ENCODE measurements at places on chromosomes 13 and 19. TPM values are rescaled to one million over a fixed set of nuclear protein-coding genes. Genes with fewer than 3 reads are reported as not detected.

The AP1M2 gene
- total RNA-seq: not detected

The C5AR1 gene
- total RNA-seq: not detected

The OR7A5 gene
- not detected for total RNA-seq

The SUPT20H gene
- total RNA-seq: 70.7 TPM

The ETV2 gene
- 0.95 TPM for total RNA-seq

The PRDX2 gene
- 255 TPM for total RNA-seq

The SPRED3 gene
- total RNA-seq: 15.7 TPM

The EFNA2 gene
- 1.1 TPM for total RNA-seq

The SIGLEC8 gene
- total RNA-seq: not detected

The RFXAP gene
- 9.0 TPM for total RNA-seq

The PINLYP gene
- total RNA-seq: 2.6 TPM

The GRIN3B gene
- total RNA-seq: 0.69 TPM

Data from endothelial cell of umbilical vein (primary cell).